Stimulated activated CD8-positive, alpha-beta memory T cell treated with anti-CD3 and anti-CD28 coated beads, Interleukin-4, amount 100 ng/mL, for 4 hours (primary cell): ENCODE measurements at places on chromosomes 3 and 15.

DNA sequence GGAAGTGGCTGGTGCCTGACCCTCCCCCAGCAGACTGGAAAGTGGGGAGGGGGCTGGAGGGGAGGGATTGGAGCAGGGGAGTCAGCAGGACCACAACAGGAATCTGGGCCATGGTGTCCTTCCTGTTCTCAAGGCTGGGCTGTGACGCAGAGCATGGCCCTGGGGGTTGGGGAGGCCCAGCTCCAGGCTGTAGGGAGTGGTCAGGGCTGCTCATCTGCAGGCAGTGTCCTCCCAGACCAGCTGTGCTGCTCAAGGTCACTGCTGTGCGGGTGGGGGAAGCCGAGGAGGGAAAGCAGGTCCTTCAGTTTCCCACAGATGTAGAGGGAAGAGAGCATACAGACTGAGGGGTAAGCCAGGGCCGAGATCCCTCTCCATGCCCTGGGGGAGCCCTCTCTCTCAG is 40.7 kb downstream of the CYP11A1 start:
- no peak for DNase-seq

DNA sequence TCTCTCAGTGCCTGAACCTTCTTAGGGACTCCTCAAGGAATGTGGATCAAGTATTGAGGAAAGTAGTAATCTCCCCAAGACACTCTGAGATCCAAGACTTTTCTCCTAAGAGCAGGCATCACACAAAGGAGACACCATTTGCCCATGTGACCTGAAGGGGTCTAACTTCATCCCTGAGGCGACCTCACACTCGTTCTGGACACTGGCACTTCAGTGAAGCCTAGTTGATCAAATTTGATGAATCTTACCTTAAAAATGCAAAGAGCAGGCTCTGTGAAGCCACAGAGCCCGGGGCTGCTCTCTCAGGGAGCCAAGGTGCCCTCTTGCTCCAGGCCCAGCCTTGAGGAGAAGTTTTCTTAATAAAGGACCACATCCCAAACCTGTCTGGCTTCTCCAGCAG is 64.3 kb downstream of the SCN11A start:
- DNase-seq: no peak

DNA sequence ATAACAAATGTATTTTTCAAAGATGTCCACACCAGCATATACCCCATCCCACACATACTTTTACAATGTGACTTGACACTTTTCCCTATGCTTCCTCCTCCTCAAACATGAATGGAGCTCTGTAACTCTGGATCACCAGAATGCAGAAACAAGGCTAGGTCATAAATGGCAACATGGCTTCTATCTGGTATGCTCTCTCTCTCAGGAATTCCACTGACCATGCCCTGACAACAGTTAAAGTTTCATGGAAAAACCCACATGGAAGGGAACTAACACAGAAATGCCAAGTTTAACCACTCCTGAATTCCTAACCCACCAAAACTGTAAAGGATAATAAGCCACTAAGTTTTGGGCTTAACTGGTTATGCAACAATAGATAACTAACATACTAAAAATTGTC is 19.9 kb downstream of the MYO9A start:
- no peak for DNase-seq

DNA sequence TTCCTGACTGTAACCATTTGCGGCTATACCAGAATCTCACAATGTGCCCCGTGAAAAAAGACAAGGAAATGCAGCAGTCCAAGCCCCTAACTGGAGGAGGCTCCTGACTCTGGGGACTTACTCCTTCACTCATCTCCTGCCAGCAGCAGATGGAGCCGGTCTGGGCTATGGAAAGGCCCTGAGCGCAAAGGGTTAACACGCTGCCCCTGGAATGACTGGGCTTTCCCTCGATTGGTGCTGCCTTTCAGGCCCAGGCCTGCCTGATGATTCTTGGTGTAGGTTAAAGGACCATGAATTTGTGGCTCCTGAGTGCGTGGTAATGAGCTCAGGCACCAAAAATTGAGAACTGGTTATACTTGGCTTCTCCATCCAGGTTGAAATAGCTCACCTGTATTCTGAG is 42.3 kb upstream of the GALNT15 start:
- no peak for DNase-seq

DNA sequence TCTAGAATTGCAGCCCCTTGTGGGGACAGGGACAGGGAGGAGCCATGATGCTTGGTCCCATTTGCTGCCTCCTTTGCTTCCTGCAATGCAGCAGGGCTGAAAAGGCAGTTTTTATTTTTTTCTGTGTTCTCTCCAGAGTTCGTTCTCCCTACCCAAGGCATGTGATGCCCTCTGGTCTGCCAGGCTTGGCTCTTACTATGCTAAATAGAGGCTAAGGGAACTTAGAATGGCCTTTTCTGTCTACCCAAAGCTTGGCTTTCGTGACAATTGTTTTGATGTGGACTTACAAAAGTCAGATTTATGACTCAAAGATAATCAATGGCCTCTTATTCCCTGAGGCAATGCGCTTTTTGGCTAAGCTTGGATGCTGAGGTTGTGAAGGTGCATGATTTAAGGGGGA is 293.3 kb upstream of the TBL1XR1 start:
- DNase-seq: no peak

DNA sequence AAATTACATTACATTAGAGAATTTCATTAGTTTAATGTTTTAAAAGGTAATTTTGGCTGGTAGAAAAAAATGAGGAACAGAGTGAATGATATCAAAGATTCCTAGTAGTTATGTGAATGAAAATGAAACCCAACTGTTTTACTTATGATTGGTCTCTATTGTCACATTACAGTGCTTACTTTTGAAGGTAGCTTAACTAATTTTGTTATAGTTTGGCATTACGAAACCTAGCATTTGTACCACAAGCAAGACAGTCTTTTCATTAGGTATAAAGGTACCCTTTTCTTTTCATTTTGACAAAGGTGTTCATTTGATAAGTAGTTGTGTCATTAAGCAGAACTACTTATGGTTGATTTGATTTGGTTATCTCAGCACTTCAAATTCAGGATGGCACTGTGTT is 6.9 kb downstream of the SELENOT start:
- DNase-seq: no peak

- DNase-seq: no peak
These were observed 44.7 kb downstream of the NIPA2 start for GRCh38 chr15:22883196-22883595.

- DNase-seq: no peak
These were observed 48.1 kb downstream of the COL8A1 start for GRCh38 chr3:99686469-99686868.

DNA sequence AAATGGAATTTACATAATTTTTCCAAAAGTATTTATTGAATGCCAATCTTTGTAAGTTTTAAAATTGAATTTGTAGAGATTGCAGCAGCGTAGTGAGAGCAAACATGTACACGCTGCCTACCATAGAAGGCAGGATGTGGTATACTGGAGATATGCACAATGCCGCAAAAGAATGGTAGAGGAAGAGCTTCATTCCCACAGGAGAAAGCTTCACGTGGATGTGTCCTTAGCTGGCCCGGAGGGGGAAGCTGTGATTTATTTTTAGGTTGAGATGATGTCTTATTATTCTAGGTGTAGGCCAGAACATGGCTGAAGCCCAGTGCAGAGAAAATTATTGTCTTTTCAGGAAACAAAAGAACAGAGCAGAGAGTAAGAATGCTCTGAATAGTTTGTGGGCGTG is 743.3 kb upstream of the BCHE start:
- no peak for DNase-seq

GRCh38 chr3:148077318-148077923 is 620.3 kb upstream of the AGTR1 start:
- DNase-seq: no peak

- no peak for DNase-seq
These were observed 14.4 kb upstream of the CMTM8 start for GRCh38 chr3:32224016-32224516.

DNA sequence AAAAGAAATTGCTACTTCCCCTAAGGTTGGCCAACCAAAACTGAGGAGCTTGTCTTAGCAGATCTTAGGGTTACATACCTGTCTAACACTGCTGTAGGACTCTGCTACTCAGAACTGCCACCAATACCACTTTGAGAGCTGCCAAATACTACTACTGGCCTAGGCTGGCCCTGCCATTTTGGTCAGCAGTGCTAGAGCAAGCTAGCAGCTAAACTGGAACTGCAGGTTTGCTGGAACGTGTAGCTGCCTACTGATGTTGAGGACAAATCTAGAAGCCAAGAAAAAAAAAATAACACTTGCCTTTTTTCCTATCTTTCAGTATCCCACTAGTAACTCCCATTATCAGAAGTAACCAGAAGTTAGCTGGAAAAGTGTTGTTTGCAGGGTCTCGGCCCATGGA is 387.4 kb downstream of the RBMS3 start:
- no peak for DNase-seq

DNA sequence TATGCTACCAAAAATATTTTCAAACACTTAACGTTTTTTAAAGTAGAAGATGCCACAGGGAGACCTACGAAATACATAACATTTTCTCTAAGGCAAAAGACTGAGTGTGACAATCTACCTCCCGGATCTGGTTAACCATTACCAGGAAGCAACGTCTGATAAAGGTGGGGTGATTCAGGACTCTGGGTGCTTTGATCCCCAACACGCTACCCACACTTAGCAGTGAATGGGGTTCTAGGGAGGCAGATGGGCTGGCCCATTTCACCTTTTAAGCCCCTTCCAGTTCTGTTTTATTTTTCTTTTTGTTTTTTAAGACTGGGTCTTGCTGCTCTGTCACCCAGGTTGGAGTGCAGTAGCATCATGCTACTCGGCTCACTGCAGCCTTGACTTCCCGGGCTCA is 39.5 kb downstream of the EIF4E3 start:
- DNase-seq: no peak

GRCh38 chr15:64050281-64051092 is 4.2 kb upstream of the DAPK2 start:
- DNase-seq: no peak

- no peak for DNase-seq
These were observed 55.0 kb upstream of the CTDSPL start for GRCh38 chr3:37806505-37807200.

GRCh38 chr15:51844747-51845426 is 15.4 kb downstream of the TMOD3 start:
- no peak for DNase-seq

DNA sequence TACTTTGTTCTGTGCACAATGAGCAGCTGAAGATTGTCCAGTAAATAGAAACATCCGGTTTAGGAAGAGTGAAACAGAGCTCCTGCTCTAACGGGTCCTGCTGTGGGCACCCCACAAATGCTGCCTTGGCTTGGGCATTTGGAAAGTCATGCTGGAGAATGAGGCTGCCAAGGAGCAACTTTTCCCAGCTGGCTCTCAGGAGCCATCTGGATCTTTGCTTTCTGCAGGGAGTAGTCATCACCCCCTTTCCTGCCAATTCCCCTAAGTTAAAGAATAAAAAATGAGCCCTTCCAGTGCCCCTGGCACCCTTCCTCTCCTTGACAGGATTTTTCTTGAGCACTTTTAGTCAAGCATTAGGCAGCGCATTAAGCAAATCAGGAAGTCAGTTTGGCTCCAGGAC is 90.0 kb downstream of the FAM43A start:
- no peak for DNase-seq

- no peak for DNase-seq
These were observed 343.2 kb upstream of the NR2F2 start for GRCh38 chr15:95987299-95987698.

- no peak for DNase-seq
These were observed 7.5 kb upstream of the CADPS start for GRCh38 chr3:62882676-62883200.

DNA sequence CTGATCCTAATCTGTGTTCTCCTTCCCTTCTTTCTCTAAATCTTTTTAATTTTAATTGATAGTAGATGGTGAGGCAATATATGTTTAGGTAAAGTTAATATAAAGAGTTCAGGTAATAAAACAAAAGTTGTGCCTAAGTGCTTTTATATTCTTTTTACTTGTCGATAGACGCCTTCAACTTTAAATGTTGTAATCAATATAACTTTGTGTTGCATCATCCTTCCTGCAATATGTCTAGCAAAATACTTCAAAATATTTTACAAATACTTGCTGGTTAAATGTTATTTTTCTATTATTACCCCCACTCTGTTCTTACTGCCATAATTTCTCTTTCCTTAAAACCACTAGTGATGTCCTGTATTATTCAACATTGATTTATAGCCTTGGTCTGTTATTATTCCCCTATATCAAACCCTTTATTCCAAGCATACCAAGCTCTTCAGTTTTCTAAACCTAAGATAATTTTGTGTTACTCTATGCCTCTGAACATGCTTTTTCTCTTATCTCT is 92.4 kb downstream of the NAALADL2 start:
- no peak for DNase-seq

DNA sequence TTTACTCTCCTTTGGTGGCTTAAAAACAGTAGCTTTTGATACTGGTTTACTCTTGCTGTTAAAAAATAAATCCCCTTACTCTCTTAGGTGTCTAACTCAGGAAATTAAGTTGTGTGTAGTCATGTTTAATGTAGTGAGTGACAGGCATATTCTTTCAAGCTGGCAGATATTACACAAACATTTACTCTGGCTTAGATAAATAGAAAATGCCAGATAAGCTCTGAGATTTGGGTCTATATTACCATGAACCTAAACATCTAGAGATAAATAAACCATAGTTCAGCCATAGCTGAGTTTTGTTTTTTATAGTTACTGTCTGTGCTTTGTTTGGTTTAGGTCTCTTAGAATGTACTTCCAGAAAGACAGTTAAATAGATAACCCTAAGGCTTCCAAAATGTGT is 2.4 kb downstream of the SEMA6D start:
- DNase-seq: no peak

DNA sequence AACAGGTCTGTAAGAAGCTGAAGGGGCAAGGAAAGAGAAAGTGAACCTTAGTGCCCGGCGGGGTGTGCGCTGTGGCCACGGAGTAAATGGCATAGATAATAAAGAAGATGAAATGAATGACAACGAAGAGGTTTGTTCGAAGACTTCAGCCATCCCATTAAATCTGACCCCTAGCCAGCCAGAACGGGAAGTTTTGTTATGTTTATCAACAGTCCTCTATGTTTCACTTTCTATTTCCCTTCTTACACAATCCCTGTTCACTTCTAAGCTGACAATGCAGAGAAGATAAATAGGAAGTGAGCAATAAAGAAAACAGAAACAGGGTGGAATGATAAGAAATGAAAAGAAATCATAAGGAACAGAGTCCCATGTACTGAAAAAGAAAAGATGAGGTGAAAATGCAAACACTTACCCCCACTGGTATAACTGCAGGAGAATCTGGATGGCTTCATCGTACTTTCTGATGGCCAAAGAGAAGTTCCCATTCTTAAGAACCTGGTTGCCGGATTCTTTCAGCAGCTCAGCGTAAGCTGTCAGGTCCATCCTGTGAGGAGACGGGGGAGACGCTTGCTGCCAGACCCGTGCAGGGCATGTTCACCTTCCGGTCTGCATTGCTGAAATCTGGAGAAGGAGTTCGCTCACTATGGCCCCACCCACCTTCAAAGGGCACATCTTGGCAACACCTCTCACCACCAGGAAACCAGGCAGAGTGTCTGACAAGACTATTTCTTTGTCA is 36.8 kb downstream of the TRANK1 start:
- peak; percentile 51 for DNase-seq

DNA sequence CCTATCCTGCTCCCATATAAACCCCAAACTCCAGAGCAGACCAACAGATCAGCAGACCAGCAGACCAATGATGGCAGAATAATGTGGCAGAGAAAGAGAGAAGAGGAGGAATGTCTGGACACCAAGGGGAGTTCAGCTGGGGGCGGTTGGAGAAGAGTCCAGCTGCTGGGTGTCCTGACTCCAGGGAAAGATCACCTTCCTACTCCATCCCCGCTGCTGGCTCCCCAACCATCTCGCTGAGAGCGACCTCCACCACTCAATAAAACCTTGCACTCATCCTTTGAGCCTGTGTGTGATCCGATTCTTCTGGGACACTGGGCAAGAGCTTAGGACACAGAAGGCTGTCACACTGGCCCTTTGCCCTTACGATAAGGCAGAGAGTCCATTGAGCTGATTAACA is 12.8 kb upstream of the PLAAT1 start:
- DNase-seq: no peak

- no peak for DNase-seq
These were observed 99.5 kb downstream of the ZNF621 start for GRCh38 chr3:40624189-40624769.
